ENCODE measurements at places on chromosomes 12 and 14.

DNA sequence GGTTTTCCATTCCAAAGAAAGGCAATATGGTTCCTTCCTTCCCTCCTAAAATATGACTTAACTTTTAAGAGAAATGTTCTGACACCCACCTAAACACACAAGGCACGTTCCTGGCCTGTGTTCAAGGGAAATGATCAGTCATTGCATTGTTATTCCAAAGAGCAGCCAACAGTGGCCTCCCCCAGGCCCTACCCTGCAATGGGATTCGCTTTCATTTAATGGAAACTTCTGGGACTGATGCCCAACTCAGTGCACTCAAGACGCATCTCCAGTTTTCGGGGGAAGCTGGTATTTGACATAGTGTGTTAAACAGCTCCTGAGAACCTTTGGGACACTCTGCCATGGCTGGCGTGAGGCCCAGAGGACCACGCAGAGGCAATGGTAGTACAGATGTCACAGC, 65.9 kb downstream of the DDX51 start:
- no peak for DNase-seq

GRCh38 chr14:100660882-100661635, 65.6 kb upstream of the DLK1 start:
- DNase-seq, result no peak

DNA sequence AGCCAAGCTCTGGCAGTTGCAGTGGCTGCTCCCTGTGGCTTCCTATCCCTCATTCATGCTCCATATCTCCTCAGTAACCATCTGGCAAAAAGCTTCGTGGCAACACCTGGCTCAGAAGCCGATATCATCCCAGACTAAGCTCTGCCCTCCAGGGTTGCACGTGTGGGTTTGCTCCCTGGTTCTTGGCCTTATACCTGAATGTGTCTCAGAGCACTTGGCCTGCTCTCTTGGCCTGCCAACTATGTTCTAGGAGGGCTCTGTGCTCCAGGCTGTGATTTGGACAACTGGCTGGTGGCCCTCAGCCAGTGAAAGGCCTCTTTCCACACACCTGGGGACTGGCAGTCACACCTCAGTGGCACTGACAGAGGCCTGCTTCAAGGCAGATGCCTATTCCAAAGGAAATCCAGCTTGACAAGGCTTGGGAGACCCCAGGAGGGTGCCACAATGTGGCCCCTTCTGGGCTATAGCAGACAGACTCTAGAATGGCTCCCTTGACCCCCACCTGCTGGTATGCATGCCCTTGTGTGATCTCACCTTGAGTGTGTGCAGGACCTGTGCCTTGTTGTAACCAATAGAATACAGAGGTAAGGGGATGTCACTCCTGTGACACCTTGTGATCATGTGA, 10.5 kb downstream of the PLD4 start:
- no peak for DNase-seq

- no peak for DNase-seq
Measured at GRCh38 chr14:51370758-51371386, 130.8 kb downstream of the TMX1 start.

GRCh38 chr14:104524726-104525125, 54.8 kb upstream of the C14orf180 start:
- DNase-seq, result no peak

GRCh38 chr12:54680374-54680773, 32.2 kb upstream of the DCD start:
- DNase-seq, result peak; percentile 57

DNA sequence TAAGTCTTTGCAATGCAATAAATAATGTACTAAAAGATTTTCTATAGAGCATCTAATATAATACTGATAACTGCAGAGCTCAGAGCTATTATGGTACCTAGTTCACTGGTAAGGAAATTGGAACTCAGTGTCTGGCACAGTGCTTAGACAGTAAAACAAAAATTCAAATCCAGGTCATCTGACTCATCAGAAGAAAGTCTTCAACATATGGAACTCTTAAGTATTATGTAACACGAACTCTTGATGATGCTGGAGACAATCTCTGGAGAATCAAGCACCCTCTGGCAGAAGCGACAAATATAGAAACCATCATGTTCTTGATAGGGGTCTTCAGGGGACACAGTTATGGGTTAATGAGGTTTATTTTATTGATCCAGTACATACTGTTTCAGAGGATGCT, 37.3 kb upstream of the TRHDE start:
- DNase-seq, result no peak

DNA sequence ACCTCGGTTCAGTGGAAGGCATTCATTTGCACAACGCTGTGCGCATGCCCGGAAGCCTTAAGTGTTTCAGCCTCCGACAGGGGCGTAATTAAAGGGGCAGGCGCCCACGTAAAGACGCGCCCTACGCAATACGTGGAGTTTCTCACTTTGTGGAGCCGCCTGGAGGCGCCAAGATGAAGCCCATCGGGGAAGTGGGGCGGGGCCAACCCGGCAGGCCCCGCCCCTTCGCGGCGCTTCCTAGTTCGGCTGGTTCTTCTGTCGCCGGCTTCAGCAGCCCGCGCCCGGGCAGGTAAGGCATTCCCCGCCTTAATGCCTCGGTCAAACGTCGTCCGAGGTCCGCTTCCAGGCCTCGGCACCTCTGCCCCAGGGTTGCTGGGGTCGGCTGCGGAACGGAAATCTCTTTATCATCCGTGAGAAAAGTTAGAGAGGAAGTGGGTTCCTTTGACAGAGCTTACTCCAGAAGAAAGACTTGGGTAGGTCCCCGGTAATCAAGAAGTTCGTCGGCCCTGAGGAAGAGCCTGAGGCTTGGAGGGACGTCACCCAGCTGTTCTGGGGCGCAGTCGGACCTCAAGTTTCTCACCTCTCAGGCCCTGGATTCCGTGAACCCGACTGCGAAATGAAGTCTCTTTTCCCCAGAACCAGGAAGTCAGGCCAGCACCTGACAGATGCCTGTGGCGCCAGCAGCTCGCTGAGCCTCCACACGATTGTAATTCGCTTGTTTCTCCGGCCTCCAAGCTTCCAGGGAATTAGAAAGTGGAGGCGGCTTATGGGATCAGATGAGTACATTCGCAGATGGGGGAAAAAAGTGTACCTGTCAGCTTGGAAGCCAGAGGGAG, at the start of the genes IRAK4 and PUS7L:
Gene IRAK4 (plus strand): TSS at position 224 of the 836 bp plus-strand sequence. CDS start 9,161 bp downstream, outside the sequence.
Gene PUS7L (minus strand): TSS at position 63 of the 836 bp plus-strand sequence. CDS start 3,545 bp downstream, outside the sequence.
- peak; percentile 96 for DNase-seq

DNA sequence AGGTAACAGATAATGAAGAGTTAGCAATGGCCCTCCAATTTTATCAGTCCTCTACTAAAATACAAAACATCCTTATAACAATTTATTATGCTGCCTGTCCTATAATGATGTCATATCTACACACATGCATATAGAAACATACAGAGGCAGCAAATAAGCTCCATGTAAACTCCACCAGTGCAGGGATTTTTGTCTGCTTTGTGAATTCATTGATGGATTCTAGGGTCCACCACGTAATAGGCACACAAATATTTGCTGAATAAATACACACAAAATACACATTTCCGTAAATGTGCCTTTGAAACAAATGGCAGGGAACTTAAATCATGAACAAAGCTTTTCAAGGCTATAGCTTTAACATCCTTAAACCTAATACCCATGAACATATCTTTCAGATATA, 34.7 kb downstream of the PPP1R12A start:
- no peak for DNase-seq
